ENCODE measurements at places on chromosomes 1 and 21.

- H3K27me3 ChIP-seq: peaks cover 70% of the 10 kb centered on the region
- H3K4me3 ChIP-seq: no peak overlapping the region
- no peaks in the 10 kb centered on the region for H3K4me1 ChIP-seq
- no peak for DNase-seq
- no peaks in the 10 kb centered on the region for H3K36me3 ChIP-seq
- no peak overlapping the region for H3K27ac ChIP-seq
Measured at GRCh38 chr1:46547481-46548383, 3.7 kb downstream of the KNCN start.

DNA sequence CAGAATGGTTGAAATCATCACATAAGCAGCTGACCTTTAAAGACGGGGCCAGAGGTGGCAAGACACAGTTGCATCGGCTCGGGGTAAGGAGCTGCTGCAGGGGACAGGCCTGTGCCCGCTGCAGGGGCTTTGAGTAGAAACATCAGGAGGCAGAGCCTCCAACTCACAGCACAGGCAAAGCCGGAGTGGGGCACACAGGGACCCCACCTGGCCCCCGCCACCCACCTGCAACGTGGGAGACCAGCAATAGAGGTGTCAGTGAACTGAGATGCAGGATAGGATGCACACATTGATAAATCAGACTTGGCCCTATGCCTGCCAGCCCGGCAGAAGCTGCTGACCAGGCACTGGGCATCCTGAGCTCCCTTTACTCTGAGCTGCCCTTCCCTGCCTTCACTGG is 257.2 kb downstream of the NPHP4 start:
- H3K27me3 ChIP-seq: no peaks in the 10 kb centered on the region
- H3K4me1 ChIP-seq: no peaks in the 10 kb centered on the region
- no peak overlapping the region for H3K4me3 ChIP-seq
- H3K36me3 ChIP-seq: no peaks in the 10 kb centered on the region
- no peak overlapping the region for H3K27ac ChIP-seq
- no peak for DNase-seq

GRCh38 chr1:6113745-6114144 is 66.4 kb downstream of the CHD5 start:
- H3K36me3 ChIP-seq: no peaks in the 10 kb centered on the region
- no peak overlapping the region for H3K4me3 ChIP-seq
- no peak for DNase-seq
- H3K27me3 ChIP-seq: peaks cover 8% of the 10 kb centered on the region
- no peak overlapping the region for H3K27ac ChIP-seq

DNA sequence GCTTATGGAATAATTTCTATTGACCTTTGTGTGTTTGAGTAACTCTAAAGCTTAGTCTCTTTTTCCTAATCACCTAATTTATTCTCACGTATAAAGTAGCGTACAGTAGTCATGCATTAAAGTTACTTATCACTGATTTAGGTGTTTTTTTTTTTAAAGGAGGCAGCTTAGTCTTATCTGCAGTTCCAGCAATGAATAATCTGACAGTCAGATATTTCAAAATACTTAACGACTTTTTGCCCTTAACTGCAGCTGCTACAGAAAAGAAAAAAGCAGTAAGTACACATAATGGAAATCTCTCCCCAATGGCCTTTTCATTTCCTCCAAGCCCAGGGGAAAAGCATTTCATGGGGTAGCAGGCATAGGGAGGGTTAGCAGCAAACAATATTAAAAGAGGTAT is 54.6 kb downstream of the SLC35F3 start:
- H3K27ac ChIP-seq: peak overlapping the region; percentile 16
- H3K4me1 ChIP-seq: peaks cover 8% of the 10 kb centered on the region
- no peaks in the 10 kb centered on the region for H3K27me3 ChIP-seq
- no peaks in the 10 kb centered on the region for H3K36me3 ChIP-seq

- H3K27me3 ChIP-seq: no peaks in the 10 kb centered on the region
- H3K36me3 ChIP-seq: no peaks in the 10 kb centered on the region
- H3K4me3 ChIP-seq: no peak overlapping the region
- DNase-seq: no peak
- no peak overlapping the region for H3K27ac ChIP-seq
Measured at GRCh38 chr1:213273546-213273945, 222.5 kb downstream of the RPS6KC1 start.

DNA sequence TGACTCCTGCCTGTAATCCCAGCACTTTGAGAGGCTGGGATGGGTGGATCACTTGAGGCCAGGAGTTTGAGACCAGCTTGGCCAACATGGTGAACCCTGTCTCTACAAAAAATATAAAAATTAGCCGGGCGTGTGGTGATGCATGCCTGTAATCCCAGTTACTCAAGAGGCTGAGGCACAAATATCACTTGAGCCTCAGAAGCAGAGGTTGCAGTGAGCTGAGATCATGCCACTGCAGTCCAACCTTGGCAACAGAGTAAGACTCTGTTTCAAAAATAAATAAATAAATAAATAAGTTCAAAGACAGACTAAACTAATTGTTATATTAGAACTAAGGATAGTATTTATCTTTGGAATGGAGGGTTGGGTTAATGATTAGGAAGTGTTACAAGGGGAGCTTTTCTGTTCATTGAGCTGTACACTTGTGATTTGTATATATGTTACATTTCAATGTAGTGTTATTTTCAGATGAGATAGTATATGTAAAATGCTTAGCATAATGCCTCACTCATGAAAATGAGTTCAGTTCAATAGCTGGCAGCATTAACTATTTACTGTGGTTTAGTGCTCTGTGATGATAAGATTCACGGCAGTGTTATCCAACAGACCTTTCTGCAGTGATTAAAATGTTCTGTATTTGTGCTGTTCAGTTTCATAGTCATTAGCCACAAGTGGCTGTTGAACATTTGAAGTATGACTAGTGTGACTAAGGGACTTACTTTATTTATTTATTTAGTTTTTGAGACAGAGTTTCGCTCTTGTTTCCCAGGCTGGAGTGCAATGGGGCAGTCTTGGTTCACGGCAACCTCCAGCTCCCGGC is 47.7 kb downstream of the OSBPL9 start:
- no peak overlapping the region for H3K4me3 ChIP-seq
- no peak for DNase-seq
- no peaks in the 10 kb centered on the region for H3K27me3 ChIP-seq
- no peak overlapping the region for H3K27ac ChIP-seq
- H3K4me1 ChIP-seq: no peaks in the 10 kb centered on the region
- H3K36me3 ChIP-seq: no peaks in the 10 kb centered on the region

DNA sequence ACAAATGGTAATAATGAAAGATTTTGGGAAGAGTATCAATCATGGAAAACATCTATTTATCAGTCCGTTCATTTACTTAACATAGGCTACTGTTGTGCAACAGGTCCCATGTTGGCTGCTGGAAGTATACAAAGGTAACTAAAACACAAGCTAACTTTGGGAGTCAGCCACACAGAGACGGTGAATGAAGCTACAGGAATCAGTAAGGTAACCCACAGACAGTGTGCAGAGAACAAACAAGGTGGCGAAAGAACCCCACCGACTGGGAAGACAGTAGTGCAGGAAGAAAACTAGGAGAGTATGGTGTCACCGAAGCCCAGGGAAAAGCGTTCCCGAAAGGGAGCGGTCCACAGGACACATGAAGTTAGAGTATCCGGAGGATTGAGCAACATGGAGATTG is 342.3 kb downstream of the SMYD3 start:
- no peaks in the 10 kb centered on the region for H3K27me3 ChIP-seq
- H3K36me3 ChIP-seq: no peaks in the 10 kb centered on the region
- peaks cover 2% of the 10 kb centered on the region for H3K4me1 ChIP-seq
- no peak overlapping the region for H3K4me3 ChIP-seq
- H3K27ac ChIP-seq: no peak overlapping the region

DNA sequence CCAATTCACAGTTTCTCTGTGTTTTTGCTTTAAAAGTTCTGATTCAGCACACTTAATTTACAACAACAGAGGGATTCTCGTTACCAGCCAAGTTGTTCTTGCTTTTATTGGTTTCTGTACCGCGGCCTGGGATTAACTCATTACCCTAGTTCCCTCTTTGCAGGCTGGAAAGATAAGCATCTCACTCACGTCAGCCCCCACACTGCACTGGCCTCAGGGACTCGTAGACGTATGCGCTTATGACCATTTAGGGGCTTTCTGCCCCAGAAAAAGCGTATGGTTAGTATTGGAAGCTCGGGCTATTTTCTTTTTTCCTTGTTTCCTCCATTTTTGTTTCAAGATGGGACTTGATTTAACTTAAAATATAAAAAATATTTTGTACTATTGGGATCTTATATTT is 76.0 kb downstream of the POFUT2 start:
- H3K4me3 ChIP-seq: no peak overlapping the region
- H3K27ac ChIP-seq: no peak overlapping the region
- DNase-seq: no peak
- peaks cover 7% of the 10 kb centered on the region for H3K36me3 ChIP-seq

- no peak overlapping the region for H3K27ac ChIP-seq
- no peak for DNase-seq
- H3K4me1 ChIP-seq: no peaks in the 10 kb centered on the region
- H3K4me3 ChIP-seq: no peak overlapping the region
- H3K36me3 ChIP-seq: no peaks in the 10 kb centered on the region
Measured at GRCh38 chr1:182668521-182669054, 15.8 kb downstream of the RGS8 start.

DNA sequence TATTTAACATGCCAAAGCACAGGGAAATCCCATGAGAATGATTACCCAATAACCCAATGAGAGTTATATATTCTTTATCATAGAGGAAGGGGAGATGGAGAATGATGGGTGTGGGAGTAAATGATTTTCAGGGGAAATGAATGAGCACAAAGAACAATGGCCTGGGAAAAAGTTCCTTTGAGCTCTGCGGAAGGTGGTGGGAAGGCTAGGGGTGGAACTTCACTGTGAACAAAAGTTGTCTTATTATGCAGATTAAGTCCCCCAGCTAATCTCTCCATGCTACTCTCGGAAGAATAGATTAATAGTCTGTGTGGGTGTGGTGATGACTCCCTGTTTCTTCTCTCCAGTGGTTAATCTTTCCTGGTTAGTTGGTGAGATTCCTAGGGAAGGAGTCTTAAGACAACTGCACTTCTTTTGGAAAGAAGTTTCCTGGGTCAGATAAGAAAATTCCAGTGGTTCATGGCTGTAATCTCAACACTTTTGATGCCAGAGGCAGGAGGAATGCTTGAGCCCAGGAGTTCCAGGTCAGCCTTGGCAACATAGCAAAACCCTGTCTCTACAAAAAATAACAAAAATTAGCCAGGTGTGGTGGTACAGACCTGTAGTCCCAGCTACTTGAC is 71.6 kb downstream of the DNTTIP2 start:
- peaks cover 8% of the 10 kb centered on the region for H3K4me1 ChIP-seq
- H3K36me3 ChIP-seq: no peaks in the 10 kb centered on the region
- DNase-seq: no peak
- no peaks in the 10 kb centered on the region for H3K27me3 ChIP-seq
- H3K4me3 ChIP-seq: no peak overlapping the region

DNA sequence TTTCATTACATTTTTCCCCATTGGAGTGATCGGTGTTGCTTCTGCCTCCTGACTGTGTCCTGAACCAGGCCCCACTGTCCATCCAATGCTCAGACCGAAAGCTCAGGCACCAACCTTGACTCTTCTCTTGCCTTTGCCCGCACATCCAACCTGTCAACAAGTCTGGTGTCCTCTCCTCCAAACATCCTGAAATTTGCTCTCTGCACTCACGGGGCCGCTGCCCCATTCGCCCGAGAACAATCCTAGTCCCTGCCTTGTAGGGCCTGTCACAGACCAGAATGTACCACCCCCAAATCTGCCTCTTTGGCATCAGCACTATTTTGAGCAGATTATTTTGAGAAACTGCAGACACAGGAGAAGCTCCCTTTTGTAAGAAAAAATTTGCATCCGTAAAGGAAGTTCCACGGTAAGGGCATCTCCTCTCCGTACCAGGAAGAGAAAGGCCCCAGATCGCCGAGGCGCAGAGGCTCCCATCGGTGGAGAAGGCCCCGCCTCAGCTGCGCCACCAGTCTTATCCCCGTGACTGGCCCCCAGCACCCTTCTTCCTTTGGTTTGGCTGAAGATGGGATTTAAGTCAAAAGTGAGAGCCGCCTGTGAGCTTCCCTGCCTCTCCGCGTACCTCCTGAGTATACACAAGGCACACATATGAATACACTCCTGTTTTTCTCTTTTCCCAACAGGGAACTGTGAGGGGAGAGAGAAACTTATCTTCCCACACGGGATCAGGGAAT is 7.1 kb downstream of the MORN1 start:
- no peak for DNase-seq
- H3K27me3 ChIP-seq: no peaks in the 10 kb centered on the region
- no peak overlapping the region for H3K27ac ChIP-seq
- peaks cover 15% of the 10 kb centered on the region for H3K36me3 ChIP-seq

GRCh38 chr1:3461934-3462275 is 7.4 kb downstream of the ARHGEF16 start:
- DNase-seq: no peak
- H3K27ac ChIP-seq: no peak overlapping the region
- H3K36me3 ChIP-seq: peaks cover 25% of the 10 kb centered on the region
- no peak overlapping the region for H3K4me3 ChIP-seq
- H3K4me1 ChIP-seq: peaks cover 53% of the 10 kb centered on the region

DNA sequence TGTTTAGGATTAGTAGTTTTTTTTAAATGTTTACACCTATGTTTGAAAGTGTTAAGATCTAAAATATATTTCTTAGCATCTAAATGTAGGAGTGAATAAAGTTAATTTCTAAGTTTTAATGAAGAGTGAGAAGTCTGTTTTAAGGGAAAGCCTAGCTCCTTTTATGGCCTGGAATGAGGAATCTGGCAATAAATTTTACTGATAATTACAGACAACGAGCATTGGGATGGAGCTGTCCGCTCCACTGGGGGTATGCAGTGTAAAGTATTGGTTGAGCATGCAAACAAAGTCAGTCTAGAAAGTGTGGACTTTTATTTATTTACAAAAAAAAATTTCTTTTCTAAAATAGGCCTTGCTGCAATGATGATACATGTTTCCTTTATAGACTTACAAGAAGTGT is 19.0 kb downstream of the CLIC6 start:
- H3K4me1 ChIP-seq: peaks cover 7% of the 10 kb centered on the region
- no peaks in the 10 kb centered on the region for H3K27me3 ChIP-seq
- no peak overlapping the region for H3K4me3 ChIP-seq
- DNase-seq: no peak
- no peak overlapping the region for H3K27ac ChIP-seq

DNA sequence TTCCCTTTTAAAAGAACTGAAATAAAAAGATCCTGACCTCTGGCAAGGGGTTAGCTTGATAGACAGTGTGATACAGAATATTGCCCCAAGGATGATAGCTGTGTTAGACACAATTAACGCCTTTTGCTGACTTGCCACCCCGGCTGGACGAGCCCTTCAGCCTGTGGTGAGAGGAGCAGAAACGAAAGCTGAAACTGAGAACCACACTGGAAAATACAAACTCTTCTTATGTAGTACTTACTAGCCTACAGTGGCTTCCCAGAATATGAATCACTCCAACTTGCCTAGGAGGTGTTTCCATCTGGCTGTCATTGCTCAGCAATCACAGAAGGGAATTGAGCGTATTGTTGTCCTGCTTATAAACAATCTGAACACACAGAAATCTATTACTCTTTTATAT is 22.9 kb downstream of the SAMSN1 start:
- no peaks in the 10 kb centered on the region for H3K27me3 ChIP-seq
- no peak overlapping the region for H3K4me3 ChIP-seq
- DNase-seq: no peak

DNA sequence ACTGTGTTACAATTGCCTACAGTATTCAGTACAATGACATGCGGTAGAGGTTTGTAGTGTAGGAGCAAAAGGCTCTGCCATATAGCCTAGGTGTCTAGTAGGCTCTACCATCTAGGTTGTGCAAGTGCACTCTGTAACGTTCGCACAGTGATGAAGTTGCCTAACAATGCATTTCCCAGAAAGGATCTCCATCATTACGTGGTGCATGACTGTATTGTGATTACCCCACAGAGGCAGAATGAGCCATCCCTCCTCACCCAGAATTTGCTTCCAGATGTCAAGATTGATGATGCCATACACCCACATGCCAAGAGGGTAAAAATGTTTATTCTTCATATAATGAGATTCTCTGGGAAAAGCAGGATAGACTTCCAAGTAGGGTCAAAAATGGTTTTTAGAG is 199.3 kb upstream of the CTTNBP2NL start:
- no peaks in the 10 kb centered on the region for H3K4me1 ChIP-seq
- H3K27ac ChIP-seq: no peak overlapping the region
- H3K4me3 ChIP-seq: no peak overlapping the region
- no peaks in the 10 kb centered on the region for H3K36me3 ChIP-seq
